Eye (tissue), 1 donor: ENCODE measurements at places on chromosomes 13 and 19.

- peak; percentile 84 for DNase-seq
These were observed 24.4 kb downstream of the FAM124A start for GRCh38 chr13:51246418-51247277.

GRCh38 chr19:17950310-17951156, 16.4 kb upstream of the KCNN1 start:
- peak; percentile 90 for DNase-seq

GRCh38 chr19:3536429-3537100, 2.4 kb upstream of the TEKTIP1 start:
- DNase-seq: no peak

DNA sequence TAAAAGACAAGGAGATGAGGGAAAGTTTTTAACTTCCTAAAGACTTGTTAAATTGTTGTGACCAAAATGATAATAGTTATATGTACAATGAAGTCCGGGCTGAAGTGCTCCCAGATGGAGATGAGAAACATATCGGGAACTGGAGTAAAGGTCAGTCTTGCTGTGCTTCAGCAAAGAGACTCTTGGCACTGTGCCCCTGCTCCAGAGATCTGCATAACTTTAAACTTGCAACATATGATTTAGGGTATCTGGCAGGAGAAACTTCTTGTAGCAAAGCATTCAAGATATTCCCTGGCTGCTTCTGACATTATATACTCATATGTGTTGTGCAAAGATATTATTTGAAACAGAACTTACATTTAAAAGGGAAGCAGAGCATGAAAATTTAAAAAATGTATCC, 786.6 kb upstream of the SLITRK6 start:
- DNase-seq: peak; percentile 68

- no peak for DNase-seq
These were observed 42.1 kb downstream of the GADD45B start for GRCh38 chr19:2517881-2518601.

- peak; percentile 86 for DNase-seq
These were observed 254.7 kb upstream of the SGCG start for GRCh38 chr13:22925881-22926747.

- DNase-seq: no peak
These were observed 19.0 kb downstream of the NFIX start for GRCh38 chr19:13014101-13014920.

- DNase-seq: peak; percentile 73
These were observed 1043.6 kb downstream of the UQCRFS1 start for GRCh38 chr19:28169168-28169887.

DNA sequence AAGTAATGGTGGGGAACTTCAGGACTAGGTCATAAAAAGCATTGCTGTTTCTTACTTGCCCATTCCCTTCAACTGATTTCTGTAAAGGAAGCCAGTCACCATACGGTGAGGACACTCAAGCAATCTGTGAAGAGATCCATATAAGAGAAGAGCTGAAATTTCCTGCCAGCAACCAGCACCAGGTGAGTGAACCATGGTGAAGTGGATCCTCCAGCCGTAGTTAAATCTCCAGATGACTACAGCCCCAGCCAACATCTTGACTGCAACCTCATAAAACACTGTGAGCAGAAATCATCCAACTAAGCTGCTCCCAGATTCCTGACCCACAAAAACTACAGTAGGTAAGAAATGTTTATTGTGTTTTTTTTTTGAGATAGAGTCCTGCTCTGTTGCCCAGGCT, 3.8 kb upstream of the SLC6A16 start:
- DNase-seq: no peak

DNA sequence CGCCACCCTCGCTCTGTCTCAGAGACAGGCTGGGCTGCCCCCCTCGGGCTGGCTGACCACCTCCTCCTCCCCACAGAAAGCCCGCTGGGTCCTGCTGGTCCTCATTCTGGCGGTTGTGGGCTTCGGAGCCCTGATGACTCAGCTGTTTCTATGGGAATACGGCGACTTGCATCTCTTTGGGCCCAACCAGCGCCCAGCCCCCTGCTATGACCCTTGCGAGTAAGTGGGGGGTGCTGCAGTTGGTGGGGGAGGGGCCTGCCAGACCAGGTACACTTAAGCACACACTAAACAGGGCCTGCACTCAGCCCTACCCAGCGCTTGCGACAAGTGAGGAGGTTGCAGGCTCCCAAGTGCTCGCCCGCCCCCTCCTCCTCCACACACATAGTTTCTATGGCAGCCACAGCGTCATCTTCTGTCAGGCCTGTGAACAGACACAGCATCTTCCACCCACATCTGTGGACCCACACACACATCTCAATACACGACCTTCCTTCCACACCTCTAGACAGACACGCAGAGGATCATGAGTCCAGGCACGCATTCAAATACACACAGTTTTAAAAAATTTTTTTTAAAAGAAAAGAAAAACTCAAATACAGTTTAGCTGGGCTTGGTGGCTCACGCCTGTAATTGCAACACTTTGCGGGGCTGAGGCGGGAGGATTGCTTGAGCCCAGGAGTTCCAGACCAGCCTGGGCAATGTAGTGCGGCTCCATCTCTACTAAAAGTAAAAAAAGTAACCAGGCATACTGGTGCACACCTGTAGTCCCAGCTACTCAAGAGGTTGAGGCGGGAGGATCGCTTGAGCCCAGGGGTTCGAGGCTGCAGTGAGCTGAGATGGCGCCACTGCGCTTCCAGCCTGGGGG, 18.4 kb downstream of the PLD3 start:
- DNase-seq: peak; percentile 91

DNA sequence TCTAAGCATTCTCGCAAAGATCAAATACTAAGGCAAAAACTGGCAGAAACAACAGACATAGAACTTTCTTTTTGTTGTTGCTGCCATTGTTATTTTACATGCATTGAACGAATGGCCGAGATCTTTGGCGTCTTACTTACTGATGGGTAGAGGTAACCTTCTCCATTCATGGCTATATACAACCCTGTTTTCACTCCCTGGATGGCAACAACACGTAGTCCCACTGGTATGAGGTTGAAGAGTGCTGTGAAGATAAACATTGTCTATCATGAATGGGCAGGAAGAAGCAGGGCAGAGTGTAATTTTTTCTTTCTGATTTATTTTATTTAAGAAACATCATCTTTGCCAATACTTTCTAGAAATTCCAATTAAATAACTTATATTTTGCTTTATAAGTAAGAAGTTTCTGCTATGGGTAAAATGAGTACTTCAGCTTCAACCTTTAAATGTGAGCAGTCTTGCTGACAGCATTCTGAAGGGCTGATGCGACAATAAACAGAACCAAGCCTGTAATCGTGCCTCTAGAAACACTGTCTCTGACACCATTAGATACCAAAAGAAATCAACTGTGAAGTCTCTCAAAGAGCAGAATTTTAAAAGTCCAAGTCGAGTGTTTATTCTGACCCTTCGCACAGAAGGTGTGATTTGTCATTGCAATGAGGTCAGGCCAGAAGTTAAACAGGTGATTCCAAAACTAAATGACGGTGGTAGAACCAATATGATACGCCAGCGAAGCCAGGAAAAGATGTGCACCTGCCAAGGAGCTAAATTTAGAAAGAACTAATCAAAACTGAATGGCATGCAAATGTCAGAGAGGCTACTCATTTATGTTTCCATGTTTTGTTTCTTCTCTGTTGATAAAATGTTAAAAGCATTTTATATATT, 416.4 kb downstream of the ITGBL1 start:
- no peak for DNase-seq
